Stimulated activated CD8-positive, alpha-beta memory T cell treated with anti-CD3 and anti-CD28 coated beads, Interleukin-7, amount 100 ng/mL, for 1 hour (primary cell): ENCODE measurements at places on chromosomes 12 and 14.

DNA sequence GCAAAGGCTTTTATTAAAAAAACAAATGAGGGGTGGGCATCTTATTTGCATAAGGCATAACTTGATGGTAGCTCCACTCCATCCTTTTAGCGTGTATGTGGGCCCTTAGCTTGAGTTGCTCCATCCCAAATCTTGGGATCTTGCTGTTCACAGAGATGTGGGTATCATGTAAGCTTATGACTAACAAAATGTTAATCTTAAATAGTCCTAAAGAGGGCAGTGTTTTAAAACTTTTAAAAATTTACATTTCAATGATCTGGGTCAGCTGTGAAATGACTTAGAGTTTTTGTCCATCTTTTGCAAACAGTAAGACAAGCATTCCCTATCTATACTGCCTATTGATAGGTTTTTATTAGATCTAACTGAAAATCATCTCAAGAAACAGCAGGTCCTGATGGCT lies 86.0 kb downstream of the SLCO1A2 start:
- no peak for DNase-seq

DNA sequence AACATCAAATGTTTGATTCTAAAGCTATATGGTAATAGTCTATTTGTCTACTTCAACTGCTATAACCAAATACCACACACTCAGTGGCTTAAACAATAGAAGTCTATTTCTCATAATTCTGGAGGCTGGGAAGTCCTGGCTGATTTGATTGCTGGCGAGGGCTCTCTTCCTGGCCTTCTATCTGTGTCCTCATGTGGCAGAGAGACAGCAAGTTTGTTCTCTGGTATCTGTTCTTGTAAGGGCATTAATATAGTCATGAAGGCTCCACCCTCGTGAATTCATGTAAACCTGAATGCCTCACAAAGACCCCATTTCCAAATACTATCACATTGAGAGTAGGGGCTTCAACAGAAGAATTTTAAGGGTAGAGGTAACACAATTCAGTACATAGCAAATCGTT lies 34.1 kb downstream of the TRMT5 start:
- no peak for DNase-seq

DNA sequence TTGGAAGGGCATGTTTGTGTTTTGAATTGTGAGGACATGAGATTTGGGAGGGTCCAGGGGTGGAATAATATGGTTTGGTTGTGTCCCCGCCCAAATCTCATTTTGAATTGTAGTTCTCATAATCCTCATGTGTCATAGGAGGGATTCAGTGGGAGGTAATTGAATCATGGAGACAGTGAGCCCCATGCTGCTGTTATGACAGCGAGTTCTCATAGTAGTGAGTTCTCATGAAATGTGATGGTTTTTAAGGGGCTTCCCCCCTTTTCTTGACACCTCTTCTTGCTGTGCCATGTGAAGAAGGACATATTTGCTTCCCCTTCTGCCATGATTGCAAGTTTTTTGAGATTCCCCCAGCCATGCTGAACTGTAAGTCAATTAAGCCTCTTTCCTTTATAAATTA lies 260.0 kb downstream of the DUSP6 start:
- no peak for DNase-seq

- DNase-seq = no peak
Observed at GRCh38 chr12:3897371-3897971, 24.3 kb upstream of the PARP11 start.

GRCh38 chr12:95549392-95550084 lies 1.7 kb downstream of the USP44 start:
- DNase-seq = no peak

GRCh38 chr12:6820166-6820565 lies 1.5 kb upstream of the GPR162 start:
- no peak for DNase-seq

GRCh38 chr12:123941624-123942237 lies 30.9 kb downstream of the CCDC92 start:
- no peak for DNase-seq

DNA sequence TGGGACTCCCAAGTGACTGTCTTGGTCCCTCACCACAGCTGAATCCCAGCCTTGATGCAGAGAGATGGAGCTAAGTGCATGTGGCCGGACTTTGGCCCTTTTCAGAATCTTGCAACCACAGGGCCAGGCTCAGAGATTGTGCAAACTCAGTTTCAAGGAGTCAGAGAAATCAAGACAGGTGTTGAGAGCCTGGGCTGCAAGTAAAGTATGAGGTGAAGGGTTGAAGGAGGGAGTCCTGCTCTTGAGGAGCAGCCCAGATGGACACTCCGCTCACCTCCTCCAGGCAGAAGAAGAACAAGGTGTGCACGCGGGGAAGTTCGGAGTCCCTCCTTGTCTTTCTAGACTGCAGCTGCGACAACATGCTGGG lies 6.3 kb upstream of the BMP4 start:
- no peak for DNase-seq

DNA sequence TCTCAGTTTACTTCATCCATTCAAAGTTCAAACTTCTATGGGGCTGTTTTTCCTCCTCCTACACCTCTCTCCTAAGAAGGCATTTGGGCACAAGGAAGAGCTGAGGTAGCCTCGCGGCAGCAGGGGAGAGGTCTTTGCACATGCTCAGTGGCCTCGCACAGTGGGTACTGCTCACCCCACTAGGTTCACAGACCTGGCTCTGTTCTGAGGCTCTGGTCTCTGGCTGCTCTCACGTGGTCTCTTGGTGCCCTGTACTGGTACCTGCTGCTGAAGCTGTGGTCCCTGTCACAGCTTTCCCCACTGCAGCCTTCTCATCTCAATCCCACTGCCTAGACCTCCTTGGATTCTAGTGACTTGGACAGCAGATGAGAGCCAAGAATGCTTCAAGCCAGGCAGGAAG lies 134.7 kb upstream of the CRY1 start:
- no peak for DNase-seq
